CD4-positive, CD25-positive, alpha-beta regulatory T cell (primary cell): ENCODE measurements at places on chromosomes 13 and 19. TPM values are rescaled to one million over a fixed set of nuclear protein-coding genes. Genes with fewer than 3 reads are reported as not detected.

The TTC9B gene
- not detected for polyA plus RNA-seq

The ZNF728 gene
- not detected for polyA plus RNA-seq

The ENOX1 gene
- not detected for polyA plus RNA-seq

The RPL36 gene
- polyA plus RNA-seq = 2,466 TPM

The NKPD1 gene
- polyA plus RNA-seq = 0.21 TPM

DNA sequence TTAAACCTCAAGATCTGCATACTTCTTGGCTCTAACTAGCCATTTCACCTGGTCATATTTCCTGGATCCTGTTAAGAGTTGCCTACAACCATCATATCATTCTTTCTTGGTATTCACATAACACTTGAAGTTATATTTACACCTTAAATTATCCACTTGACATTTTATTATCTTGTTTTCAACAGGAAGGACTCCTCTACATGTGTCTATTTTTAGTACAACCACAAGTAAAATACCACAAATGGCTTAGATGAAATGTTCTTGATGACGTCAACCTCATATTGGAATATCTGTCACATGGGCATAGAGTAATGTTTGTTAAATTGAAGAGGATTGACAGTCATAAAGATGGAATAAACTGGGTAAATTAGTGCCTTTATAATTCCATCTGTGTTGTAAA is 9.4 kb downstream of the PCDH20 start:
- H3K27ac ChIP-seq = no peak overlapping the region
- H3K36me3 ChIP-seq = no peaks in the 10 kb centered on the region
- H3K27me3 ChIP-seq = no peaks in the 10 kb centered on the region
- H3K4me1 ChIP-seq = no peaks in the 10 kb centered on the region
- no peak for DNase-seq
- H3K4me3 ChIP-seq = no peak overlapping the region

GRCh38 chr19:37513397-37513796 is 6.7 kb downstream of the ZNF793 start:
- no peaks in the 10 kb centered on the region for H3K4me1 ChIP-seq
- no peaks in the 10 kb centered on the region for H3K27me3 ChIP-seq
- DNase-seq = no peak

DNA sequence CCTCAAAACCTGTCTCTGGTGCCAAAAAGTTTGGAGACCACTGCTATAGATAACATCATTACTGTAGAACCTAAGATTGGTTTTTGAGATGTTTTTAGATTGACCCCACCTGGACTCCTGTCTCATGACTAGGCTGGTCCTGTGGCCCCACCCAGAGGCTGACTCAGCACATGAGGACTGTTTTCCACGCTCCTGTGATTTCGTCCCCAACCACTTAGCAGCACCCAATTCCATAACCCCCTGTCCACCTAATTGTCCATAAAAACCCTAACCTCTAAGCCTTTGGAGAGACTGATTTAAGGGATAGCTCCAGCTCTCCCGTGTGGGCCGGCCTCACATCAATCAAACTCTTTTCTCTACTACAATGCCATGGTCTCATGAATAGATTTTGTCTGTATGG is 25.6 kb upstream of the GAS6 start:
- H3K4me3 ChIP-seq = no peak overlapping the region
- H3K27ac ChIP-seq = no peak overlapping the region
- no peaks in the 10 kb centered on the region for H3K27me3 ChIP-seq
- DNase-seq = no peak
- no peaks in the 10 kb centered on the region for H3K4me1 ChIP-seq
